ENCODE measurements at places on chromosomes 7 and 10. TPM values are rescaled to one million over a fixed set of nuclear protein-coding genes. Genes with fewer than 3 reads are reported as not detected.

GRCh38 chr10:70510904-70511303, 32.3 kb downstream of the PALD1 start:
- H3K4me1 ChIP-seq: peaks cover 6% of the 10 kb centered on the region
- no peaks in the 10 kb centered on the region for H3K36me3 ChIP-seq
- no peak overlapping the region for H3K4me3 ChIP-seq
- no peaks in the 10 kb centered on the region for H3K27me3 ChIP-seq
- DNase-seq: no peak

GRCh38 chr7:129307592-129307991, 82.8 kb downstream of the AHCYL2 start:
- DNase-seq: no peak
- no peaks in the 10 kb centered on the region for H3K27me3 ChIP-seq
- no peak overlapping the region for H3K4me3 ChIP-seq
- peaks cover 2% of the 10 kb centered on the region for H3K4me1 ChIP-seq
- H3K27ac ChIP-seq: no peak overlapping the region
- peaks cover 19% of the 10 kb centered on the region for H3K36me3 ChIP-seq

DNA sequence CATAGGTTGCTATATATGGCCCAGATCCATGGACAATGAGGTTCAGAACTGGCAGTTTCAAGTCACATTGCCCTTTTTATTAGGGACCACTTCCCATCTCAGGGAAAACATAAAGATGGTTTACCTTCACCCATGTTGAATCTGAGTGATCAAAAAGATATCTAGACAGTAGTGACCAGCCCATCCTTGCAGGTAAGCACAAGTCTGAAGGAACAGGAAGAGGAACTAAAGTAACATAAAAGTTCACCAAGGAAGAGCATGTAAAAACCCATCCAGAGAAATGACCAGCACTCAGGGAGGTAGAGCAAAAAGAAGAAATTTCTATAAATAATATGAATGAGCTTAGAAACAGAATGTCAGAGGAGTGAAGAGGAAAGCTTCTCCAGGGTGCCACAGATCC, 382.5 kb downstream of the PARD3 start:
- H3K27me3 ChIP-seq: no peaks in the 10 kb centered on the region
- no peak overlapping the region for H3K27ac ChIP-seq
- no peaks in the 10 kb centered on the region for H3K4me1 ChIP-seq
- H3K4me3 ChIP-seq: no peak overlapping the region
- DNase-seq: no peak

NRBF2 gene
- 27.6 TPM for total RNA-seq

Measured in activated naive CD8-positive, alpha-beta T cell treated with anti-CD3 and anti-CD28 coated beads for 36 hours (primary cell).